DMS79 treated with DMSO at 0.1 percent for 48 hours (cell line): ENCODE measurements at places on chromosomes 13 and 19.

GRCh38 chr13:49185264-49185663 lies 34.9 kb upstream of the MLNR start:
- no peak for DNase-seq

DNA sequence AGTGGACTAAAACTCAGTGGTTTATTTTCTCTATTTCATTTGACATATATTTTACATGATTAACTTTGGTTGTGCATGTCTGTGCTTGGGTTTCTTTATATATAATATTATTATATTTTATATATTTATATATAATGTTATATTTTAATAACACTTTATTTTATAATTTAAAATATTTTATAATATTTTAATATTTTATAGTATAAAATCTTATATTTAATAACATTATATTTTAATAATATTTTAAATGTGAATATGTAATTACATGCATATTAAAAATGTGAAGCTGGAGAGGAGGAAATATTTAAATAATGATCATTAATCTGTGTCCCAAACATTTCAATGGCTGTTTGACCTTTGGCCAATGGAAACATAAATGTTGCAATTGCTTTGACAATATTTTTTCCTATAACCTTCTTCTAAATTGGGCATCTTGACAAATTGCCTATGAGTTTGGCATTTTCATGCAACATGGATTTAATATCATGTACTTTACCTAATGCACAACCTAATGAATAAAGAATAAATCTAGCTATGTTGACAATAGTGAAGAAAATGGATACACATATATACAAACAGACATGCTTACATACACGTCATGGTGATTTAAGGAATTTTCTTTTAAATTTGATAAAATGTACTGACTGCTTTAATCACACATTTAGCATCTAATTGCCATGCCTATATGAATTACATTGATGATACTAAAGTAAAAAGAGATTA lies 607.1 kb downstream of the SLITRK6 start:
- DNase-seq = no peak

GRCh38 chr13:40478775-40479174 lies 187.7 kb downstream of the FOXO1 start:
- DNase-seq = no peak

DNA sequence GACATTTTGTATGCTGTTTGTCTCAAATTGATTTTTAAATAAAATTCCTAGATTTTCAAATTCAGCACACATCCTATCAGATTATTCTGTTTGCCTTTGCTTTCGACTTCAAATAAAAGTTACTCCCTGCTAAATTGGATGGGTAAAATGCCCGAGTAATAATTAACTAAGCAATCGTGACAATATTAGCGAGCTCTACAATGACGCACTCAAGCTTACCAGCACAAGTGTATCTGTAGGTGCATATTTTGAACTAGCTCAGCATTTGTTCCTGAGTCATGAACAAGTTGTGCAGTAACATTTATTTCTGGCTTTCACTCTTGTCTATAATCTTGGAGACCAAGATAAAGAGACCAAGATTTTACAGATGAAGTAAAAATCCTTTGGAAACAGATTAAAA lies 113.4 kb downstream of the UBL3 start:
- no peak for DNase-seq

DNA sequence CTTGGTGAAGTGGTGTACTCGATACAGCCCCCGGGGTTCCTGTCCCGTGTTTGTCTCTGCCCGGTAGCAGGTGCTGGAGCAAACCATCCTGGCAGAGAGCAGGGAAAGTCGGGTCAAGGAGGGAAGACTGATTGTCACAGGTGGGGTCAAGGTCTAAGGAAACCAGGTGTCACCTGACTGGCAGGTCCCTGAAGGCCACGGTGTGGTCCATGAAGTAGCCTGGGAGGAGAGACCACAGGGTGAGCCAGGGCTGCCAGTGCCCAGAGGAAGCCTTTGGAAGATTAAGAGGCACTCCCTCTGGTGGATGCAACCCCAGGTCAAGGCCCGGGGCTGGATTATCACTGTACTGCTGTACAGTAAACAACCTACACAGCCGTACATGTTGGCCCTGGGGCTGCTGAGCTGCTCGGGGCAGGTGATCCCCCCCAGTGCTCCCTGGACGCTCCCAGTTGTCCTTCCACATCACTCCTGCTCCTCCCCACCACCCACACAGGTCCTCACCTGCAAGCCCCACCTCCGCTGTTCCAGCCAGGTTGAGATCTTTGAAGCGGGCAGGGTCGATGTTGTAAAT lies 6.0 kb upstream of the CCER2 start:
- no peak for DNase-seq

- no peak for DNase-seq
These were observed 2.7 kb downstream of the DACH1 start for GRCh38 chr13:71864094-71864985.

DNA sequence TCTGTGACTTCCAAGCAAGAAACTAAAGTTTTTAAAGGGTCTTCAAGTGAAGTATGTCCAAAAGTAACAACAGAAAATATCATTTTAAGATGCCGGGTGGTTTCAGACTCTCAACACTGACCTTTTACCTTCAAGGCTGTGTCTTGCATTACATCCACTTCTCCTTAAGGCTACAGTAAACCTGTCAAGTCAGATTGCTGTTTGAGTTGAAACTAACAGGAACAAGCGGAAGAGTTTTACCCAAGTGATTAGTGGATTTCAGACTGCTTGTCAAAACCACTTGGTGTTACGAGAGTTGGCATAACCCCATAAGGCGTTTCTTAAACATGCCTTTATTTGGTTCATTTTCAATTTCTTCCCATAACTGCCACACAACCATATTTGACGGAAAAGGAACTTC lies 283.1 kb downstream of the DCT start:
- peak; percentile 33 for DNase-seq

DNA sequence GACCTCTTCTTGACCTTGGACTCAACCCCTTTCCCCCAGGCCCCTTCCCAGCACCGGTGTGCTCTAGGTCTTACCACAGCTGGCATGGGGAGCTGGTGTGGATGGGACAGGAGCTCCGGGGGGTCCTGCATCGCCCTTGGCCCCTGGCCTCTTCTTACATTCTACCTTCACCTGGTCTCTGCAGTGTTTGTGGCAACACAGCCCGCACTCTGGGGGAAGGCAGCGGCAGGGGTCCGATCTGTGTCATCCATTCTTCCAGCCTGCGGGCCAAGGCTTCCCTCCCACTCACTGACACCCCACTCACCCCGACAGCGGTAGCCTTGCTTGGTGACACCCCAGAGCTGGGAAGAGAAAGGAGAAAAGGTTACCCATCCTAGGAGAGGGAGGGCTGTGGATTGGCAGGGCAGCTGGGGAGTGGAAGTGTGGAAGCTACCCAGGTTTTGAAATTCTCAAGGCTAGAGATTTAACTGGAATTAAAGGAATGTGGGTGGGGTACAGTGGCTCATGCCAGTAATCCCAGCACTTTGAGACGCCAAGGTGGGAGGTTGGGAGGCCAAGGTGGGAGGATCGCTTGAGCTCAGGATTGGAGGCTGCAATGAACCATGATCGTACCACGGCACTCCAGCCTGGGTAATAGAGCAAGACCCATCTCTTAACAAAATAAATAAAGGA lies 8.3 kb downstream of the FAM98C start:
- DNase-seq = no peak

DNA sequence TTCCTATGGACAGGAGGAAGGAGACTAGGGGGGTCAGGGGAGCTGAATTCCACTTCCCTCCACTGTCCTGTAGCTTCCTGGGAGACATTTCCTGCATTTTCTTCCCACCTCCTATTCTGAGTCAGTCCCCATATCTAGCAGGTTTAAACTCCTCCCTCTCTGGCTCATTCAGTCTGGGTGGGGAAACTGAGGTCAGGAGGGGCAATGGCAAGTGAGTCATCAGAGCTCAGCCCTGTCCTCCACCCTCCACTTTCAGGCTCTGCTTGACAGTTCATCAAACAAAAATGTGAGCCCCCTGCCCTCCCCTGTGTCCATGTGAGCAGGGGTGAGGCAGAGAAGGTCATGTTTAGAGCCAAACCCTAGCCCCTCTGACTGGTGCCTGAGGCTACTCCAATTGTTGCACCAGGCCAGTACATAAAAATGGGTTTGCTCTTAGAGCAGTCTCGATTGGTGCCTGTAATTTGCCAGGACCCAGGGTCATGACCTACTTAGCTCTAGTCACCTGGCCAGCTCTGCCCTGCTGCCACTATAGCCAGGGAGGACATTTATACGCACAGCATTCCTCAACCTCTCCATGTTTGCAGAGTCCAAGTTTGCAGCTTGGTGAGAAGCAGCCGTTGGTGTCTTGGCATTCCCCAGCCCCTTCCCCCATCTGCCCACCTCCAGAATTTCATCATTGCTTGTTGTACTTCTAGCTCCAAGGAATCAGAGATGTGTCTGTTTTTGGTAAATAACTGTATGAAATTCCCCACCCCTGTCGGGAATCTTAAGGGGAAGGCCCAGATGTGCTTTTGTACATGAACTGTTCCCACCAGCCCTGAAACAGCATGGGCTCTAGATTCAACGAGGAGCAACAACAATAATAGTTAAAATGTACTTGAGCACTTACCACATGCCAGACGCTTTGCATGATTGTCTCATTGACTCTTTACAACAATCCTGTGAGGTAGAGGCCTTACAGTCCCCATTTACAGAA lies 20.7 kb downstream of the SAMD4B start:
- no peak for DNase-seq

DNA sequence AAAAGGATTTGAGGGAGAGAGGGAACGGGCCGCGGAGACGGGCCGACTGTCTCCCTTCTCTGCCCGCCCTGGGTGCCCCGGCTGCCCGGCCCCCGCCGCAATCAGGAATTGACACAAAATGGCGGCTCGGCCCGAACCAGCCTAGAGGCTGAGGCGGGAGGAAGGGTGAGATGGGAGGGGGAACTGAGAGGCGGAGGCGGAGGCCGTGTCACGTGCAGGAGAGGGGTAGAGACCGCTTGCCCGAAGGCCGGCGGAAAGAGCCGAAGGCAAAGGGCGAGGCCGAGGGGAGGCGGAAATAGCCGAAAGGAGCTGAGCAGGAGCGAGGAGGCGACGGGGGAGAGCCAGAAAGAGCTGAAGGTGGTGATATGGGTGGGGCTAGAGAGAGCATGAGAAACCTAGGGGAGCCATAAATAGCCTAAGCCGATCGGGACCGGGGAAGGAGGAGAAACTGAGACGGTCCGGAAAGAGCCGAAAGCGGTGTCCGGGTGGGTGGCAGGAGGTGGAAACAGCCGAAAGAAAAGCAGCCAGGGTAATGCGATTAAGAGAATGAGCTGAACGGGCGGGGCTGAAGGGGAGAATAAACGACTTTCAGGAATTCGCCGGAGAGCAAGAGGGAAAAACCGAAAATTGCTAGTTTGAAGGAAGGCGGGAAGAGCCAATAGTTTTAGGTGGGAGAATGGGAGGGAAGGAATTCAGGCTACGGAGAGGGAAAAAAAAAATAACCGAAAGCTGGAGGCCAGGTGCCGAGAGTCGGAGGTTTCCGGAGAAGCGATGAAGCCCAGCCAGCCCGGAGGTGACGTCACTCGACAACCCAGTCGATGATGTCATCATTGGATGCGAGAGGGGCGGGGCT lies at the start of gene ZC3H4:
Gene ZC3H4 (minus strand): TSS at position 780 of the 853 bp plus-strand sequence. CDS start 1,192 bp downstream, outside the sequence.
- DNase-seq = peak; percentile 99

DNA sequence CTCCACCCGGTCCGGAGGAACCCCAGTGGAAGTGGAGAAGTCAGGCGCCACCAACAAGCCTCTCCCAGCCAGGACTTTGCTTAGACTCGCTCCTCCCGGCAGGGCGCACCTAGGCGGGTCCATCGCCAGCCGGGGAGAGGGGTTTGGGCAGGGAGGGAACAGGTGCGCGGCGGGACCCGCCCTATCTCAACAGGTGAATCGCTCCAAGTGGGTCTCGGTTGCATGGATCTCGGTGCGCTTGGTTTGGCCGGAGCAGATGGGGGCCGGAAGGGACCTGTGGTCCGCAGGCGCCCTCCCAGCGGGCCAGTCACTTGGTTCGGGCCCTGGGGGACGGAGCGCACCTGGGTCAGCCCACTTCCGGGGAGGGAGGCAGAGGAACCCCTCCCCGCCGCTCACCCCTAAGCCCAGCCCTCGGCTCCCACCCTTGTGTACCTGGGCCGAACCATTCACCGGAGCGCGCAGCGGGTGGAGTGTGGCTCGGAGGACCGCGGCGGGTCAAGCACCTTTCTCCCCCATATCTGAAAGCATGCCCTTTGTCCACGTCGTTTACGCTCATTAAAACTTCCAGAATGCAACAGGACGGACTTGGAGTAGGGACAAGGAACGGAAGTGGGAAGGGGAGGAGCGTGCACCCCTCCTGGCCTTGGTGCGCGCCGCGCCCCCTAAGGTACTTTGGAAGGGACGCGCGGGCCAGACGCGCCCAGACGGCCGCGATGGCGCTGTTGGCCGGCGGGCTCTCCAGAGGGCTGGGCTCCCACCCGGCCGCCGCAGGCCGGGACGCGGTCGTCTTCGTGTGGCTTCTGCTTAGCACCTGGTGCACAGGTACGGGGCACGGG lies at the start of gene LSR:
Gene LSR (plus strand): TSS at position 693 of the 836 bp plus-strand sequence. CDS start 21 bp downstream, at position 714.
- peak; percentile 97 for DNase-seq

DNA sequence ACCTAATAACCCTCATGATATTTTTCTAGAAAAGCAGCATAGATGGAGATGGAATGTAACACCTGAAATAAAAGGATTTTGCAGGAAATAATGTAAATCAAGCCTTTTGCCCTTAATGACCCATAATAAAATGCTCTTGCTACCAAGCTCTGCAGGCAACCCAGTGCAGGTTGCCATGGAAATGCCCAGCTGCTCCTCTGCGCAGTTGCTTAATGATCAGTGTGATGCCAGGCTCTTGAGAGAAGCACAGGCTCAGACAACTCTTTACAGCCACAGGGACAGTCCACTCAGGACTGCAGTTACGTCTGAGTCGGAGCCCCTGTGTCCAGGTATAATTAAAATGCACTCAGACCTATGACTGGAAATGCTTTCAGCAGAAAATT lies 165.5 kb downstream of the LACC1 start:
- DNase-seq = peak; percentile 55

GRCh38 chr13:27186295-27186694 lies 14.7 kb upstream of the USP12 start:
- DNase-seq = no peak

- no peak for DNase-seq
These were observed 108.2 kb downstream of the EDNRB start for GRCh38 chr13:77810430-77810829.

- DNase-seq = no peak
These were observed 564.8 kb upstream of the SLITRK1 start for GRCh38 chr13:84446972-84447639.

- no peak for DNase-seq
These were observed 79.1 kb downstream of the ATP11A start for GRCh38 chr13:112768795-112769481.

DNA sequence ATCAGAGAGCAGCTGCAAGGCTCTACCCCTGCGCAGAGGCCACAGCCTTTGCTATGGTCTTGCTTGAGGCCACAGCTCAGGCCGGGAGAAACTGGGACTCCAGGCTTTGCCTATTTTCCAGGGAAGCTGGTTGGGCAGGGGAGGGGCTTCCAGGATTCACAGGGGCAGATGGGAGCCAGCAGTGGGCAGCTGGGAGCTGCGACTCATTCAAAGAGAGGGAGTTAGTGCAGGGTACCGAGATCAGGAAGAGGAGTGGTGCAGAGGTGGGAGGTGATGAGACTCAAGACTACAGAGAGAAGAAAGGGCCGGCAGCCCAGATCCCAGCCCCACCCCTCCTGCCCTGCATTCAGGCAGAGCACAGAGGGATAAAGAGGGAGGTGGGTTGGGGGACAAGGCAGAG lies 12.1 kb downstream of the ADGRE5 start:
- no peak for DNase-seq
